ENCODE measurements at places on chromosomes 11 and 22.
A peak's percentile ranks its signal among the peaks of the same experiment; 100 is the strongest.

GRCh38 chr11:35343033-35343598, 76.2 kb downstream of the SLC1A2 start:
- peak; percentile 70 for DNase-seq

- no peak for DNase-seq
Measured at GRCh38 chr11:129608711-129609110, 206.9 kb upstream of the TMEM45B start.

DNA sequence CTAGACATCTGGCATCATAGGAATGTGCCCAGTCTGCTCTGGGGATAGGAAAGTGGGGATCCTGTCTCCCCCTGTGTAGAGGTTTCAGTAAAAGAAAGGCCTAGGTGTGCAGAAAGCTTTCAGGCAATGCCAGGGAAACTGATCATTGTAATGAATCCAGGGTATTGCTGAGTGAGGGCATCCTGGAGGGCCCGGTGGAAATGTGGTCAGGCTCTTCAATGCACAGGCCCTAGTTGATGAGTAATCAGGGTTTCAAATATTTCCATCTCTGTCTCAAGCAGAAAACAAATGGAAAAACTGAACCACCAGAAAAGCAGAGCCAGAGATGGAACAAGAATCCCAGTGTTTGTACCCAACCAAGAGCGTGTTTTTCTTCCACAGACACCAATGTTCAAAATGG, 2.0 kb downstream of the CD3E start:
- DNase-seq, result peak; percentile 52

- DNase-seq, result no peak
Measured at GRCh38 chr22:41799486-41800347, 762 bp upstream of the CCDC134 start.

DNA sequence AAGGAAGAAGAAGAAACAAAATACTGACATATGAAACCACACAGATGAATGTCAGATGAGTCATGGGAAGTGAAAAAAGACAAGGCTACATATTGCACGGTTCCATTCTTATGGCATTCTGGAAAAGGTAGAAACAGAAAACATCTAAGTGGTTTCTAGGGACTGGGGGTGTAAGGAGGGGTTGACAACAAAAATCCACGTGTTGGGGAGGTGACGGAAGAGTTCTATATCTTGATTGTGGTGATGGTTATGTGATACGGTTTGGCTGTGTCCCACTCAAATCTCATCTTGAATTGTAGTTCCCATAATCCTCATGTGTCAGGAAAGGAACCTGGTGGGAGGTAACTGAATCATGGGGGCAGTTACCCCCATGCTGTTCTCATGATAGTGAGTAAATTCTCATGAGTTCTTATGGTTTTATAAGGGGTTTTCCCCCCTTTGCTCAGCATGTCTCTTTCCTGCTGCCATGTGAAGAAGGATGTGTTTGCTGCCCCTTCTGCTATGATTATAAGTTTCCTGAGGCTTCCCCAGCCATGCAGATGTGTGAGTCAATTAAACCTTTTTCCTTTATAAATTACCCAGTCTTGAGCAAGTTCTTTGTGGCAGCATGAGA, 6.4 kb upstream of the ARFGAP3 start:
- DNase-seq, result peak; percentile 27

DNA sequence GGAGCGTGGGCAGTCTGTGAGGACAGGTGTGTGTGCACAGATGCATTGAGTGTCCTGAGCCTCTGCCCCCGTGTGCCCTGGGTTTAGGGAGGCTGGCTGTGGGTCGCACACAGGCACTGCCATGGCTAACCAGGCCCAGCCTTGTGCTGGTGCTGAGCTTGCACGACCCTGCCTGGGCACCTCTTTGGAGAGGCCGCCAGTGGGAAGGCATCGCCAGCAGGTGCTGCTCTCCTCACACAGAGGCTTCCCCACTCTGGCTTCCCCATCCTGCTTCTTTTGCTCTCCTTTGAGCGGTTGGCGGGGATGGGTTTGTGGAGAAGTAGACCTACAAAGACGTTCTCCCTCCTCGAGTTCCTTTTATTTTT, 4.1 kb downstream of the WNT7B start:
- DNase-seq, result no peak

- DNase-seq, result no peak
Measured at GRCh38 chr11:87039371-87039770, 1.6 kb downstream of the TMEM135 start.

DNA sequence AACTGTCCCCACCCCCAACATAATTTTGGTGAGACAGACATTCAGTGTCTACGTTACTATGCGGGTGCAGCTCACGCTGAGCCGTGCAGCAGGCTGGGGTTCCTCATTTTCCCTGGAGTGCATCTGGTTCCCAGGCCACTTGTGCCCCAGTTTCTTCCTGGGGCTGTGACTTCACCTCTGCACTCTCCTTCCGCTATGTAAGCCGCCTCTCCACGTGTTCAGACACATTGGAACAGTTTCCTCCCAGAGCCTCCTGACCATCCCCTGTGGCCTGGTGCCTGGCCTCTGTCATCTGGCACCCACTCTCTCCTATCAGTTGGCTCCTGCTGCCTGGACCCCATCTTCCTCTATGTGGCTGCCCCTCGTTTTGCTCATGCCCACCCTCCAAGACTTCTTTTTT, 46.2 kb upstream of the A4GALT start:
- no peak for DNase-seq
